ENCODE measurements at places on chromosomes 6 and 20.

GRCh38 chr20:47220161-47220582 is 136.3 kb downstream of the ZMYND8 start:
- DNase-seq, result no peak

- DNase-seq, result no peak
These were observed 16.8 kb downstream of the L3MBTL3 start for GRCh38 chr6:130035211-130035610.

DNA sequence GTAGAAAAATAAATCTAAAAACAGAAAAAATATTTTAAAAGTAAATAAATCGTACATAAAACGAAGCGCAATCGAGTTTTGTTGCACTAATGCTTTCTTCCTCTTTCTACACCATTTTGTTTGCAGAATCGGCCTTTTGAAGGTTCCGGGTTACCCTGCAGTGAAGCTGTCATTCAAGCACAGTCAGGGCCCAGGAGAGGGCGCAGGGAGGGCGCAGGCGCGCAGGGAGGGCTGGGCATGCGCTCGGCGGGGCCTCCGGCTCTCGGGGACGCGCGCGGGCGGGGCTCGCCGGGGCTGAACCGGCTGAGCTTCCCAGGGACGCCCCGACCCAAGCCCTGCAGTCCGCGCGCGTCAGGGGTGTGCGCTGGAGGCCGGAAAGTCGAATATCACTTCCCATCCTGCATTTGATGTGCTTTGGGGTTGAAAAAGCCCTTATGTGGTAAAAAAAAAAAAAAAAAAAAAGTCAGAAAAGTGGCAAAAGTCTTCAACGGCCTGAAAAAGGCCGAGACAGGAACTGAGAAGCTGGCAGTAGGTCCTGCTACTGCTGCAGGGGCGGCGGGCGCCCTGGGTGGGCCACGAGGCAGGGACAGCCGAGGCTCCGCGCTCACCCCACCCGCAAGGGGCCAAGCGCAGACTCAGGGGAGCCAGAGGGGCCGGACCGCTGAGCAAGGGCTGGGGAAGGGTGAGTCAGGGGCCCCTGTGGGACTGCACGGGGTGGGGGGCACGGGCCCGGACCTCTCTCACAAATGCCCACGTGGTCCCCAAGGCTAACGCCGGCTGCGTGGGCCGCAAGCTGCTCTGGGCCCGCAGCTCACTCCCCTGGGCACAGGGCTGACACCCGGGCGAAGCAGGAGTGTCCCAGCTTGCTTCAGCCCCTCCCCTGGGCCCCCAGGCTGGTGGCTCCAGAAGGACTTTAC is 40.5 kb downstream of the THBS2 start:
- peak; percentile 87 for DNase-seq

- no peak for DNase-seq
These were observed 33.2 kb upstream of the NCOA3 start for GRCh38 chr20:47468290-47469050.

GRCh38 chr6:159689001-159689400 is 4.0 kb downstream of the SOD2 start:
- DNase-seq, result no peak

DNA sequence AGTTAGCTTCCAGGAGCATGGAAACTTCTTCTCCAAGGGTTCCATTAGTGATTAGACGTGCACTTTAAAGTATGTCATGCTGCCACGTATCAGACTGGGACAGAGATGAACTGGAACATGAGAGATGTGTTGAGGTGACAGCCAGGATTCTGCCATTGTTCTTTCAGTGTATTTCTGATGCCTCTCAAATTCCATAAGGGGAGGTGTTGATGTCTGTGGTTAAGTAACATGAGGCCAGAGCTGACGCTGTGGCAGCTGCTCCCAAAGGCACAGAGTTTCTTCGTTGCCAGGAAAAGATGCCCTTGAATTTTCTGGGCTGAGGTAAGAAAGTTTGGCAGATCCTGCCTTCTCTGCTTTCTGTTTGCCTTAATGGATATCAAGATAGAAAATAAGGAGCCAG is 63.5 kb downstream of the TRMT6 start:
- DNase-seq, result peak; percentile 43

- DNase-seq, result no peak
These were observed 68.1 kb downstream of the JAG1 start for GRCh38 chr20:10605547-10606195.

DNA sequence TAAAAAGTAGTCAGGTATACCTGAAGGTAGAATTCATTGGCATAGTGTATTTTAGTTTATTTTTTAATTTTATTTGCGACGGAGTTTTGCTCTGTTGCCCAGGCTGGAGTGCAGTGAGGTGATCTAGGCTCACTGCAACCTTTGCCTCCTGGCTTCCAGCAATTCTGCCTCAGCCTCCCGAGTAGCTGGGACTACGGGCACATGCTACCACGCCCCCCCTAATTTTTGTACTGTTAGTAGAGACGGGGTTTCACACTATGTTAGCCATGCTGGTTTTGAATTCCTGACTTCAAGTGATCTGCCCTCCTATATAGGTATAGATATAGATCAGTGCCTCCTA is 102.8 kb upstream of the PRSS16 start:
- DNase-seq, result no peak

- no peak for DNase-seq
These were observed 24.8 kb downstream of the GLYATL3 start for GRCh38 chr6:49524541-49524940.

DNA sequence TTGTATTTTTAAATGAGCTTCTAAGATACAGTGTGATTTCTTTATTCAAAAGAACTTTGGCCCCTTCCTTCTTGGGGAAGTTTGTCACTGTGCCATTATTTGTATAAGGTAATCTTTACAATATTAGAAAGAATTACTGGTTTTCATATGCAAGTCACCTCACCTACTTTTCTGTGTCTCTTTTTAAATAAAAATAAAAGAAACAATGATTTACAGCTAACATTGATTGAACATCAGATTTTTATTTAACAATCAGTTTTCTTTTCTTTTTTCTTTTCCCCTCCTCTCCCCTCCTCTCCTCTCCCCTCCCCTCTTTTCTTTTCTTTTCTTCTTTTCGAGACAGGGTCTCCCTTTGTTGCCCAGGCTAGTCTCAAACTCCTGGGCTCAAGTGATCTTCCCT is 46.0 kb downstream of the CDC40 start:
- no peak for DNase-seq

GRCh38 chr20:43770342-43770741 is 43.5 kb upstream of the GTSF1L start:
- DNase-seq, result no peak

DNA sequence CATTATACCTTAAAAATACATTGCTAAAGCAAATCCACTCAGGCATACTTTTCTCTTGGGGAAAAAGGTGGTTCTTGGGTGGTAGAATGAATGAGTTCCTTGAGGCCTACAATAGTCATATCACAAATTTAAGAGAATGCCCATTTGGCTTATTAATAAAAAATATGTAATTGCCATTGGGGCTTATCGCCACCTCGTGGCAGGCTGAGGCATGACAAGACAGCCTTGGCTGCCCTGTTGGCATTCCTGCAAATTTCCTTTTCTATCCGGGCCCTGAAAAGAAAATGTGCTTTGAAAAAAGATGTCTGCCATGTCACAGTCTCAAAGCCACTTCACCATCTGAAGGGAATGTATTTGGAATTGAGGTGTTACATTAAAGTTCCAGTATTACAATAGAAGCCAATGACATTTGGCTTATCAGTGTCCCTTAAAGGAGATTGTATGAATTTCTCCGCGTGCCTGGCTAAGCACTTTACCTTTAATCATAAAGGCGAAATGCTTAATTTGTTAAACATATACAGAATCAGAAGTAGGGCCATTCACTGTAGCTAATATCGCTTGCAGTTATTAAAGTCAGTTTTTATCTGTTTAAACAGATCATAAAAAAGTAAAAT is 188.3 kb upstream of the ZFP64 start:
- peak; percentile 28 for DNase-seq

- DNase-seq, result no peak
These were observed 7.4 kb downstream of the TNFAIP3 start for GRCh38 chr6:137874204-137875057.

DNA sequence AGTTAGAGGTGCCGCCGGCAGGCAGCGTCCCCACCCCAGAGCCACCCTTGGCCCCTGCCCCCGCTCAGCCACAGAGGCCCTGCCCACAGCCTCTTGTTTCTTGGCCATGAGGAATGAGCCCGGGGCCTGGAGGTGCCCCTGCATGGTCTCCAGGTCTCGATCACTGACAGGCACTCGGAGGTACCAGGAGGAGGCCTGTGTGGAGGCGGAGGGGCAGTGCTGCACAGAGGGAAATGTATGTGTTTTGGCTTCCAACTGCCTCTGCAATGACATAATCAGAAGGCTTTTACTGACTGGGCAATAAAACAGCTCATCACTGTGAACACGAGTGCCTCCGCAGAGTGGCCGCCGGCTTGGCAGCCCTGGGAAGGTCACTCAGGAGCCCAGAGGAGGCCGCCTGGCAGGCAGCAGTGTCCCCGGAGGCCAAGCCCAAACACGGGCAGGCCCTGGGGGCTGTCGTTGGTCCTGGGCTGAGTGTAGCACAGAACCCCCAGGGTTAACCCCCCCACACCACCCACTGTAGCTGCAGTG is 61.1 kb upstream of the GATA5 start:
- no peak for DNase-seq

- DNase-seq, result no peak
These were observed 113.5 kb upstream of the HDAC2 start for GRCh38 chr6:114084327-114084890.

DNA sequence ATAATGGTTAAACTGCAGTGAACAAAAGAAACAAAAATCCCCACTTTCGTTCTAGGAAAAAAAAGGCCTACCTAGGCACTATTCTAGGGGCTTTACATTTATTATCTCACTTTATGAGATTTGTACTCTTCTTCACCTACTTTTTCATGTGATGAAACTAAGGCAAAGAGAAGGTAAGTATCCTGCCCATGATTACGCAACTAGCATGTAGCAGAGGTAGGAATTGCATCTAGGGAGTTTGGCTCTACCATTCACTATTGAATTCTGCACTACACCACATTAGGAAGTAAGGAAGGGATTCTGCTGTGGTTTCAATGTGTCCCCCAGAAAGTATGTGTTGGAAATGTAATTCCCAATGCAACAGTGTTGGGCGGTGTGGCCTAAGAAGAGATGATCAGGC is 11.4 kb upstream of the C6orf141 start:
- DNase-seq, result no peak

DNA sequence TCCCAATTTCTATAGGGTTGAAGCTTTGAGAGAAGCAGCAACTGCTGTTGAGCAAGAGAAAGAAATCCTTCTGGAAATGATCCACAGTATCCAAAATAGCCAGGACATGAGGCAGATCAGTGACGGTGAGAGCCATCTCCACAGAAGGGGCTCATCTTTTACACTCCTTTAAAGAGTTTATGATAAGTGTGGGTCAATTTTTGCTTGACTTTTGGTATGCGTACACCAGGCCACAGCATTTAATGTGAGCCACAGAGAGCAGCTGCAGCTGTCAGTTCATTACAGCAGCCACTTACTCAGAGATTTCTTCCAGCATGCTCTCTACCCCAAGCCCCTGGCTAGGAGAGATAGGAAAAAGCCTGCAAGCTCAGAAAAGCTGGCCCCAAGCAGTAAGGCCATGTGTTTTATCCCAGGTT is 9.9 kb downstream of the BAG2 start:
- no peak for DNase-seq

DNA sequence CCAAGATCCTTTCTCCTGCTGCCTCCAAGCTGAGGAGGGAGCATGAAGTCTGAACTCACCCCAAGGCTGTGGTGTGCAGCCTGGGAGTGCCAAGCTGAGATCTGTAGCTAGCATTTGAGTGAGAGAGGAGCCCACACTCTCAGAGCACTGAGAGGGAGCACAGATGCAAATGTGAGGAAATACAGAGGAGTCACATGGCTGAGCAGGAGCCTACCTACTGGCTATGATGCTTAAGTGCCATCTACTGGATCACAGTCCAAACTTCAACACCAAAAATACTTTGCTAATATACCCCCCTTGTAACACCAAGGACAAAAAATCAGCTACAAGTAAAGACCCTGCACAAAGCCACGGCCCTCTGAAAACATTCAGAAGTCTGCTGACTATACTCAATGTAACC is 94.4 kb upstream of the IMPG1 start:
- DNase-seq, result no peak

- no peak for DNase-seq
These were observed 53.8 kb downstream of the ADAT2 start for GRCh38 chr6:143396497-143397226.

GRCh38 chr20:1382670-1383069 is 10.2 kb downstream of the FKBP1A start:
- no peak for DNase-seq

Data from NCI-H2029 (cell line).